ENCODE measurements at places on chromosomes 5 and 9.

DNA sequence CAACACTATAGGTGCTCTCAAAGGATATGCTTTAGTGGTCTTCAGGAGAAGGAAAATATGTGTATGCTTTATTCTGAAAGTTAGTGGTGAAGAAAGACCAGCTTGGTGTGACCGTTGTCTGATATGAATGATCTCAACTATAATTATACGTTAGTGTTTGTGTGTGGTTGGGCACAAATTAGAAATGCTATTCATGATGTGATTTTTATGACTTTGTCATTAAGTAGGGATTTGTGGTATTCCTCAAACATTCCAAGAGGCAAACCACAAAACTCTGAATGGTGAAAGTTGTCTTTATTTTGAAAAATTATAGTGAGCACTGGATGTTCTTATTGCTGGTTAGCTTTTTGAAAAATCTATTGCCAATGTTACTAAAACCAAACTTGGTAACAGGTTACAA is 6.2 kb upstream of the F2R start:
- DNase-seq: peak; percentile 52

GRCh38 chr5:121478636-121479035 is 373.0 kb upstream of the FTMT start:
- DNase-seq: no peak

DNA sequence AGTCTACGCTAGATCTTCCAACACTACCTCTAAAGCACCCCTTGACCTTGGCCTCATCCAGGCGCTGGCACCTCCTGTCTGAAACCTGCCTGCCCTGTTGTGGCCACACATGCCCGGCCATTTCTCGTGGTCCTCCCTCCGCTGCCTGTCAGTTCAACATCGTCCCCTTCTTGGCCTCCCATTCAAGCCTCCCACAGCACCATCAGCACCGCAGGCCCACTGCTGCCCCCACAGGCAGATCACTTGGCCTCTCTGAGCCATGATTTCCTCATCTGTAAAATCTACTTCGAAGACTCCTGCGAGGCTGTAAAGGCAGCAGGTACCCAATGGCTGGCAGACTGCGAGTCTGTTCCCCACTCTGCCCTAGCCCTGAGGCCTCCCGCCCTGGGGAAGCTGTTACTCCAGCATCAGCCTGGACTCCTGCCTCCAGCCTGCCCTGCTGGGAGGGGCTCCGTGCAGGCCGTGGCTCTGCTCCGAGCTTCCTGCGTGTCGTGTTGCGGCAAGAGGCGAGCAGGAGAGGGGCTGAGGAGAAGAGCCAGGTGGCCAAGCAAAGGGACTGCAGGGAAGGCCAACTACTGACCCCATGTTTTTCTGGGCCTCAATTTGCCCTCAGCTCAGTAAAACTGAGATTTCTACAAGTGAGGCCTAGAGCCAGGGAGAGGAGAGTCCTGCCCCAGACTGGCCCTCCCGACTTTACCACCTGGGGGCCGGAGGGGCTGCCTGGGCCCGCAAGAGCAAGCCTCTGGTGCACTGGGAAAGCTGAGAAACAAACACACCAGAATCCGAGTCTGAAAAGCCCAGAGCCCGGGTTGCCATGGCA is 70.5 kb upstream of the LRRTM2 start:
- DNase-seq: no peak

DNA sequence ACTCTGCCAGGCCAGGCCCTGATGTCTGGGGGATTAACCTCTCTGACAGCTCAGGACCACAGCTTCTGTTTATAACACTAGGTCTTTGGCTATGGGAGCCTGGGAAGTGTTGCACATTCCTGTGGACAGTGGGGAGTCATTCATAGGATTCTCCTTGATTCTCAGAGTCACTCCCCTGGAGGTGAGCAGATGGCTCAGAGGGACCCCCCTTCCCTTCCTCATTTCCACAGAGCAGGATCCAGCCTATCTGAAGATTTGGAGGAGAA is 60.2 kb downstream of the NRG2 start:
- DNase-seq: no peak

DNA sequence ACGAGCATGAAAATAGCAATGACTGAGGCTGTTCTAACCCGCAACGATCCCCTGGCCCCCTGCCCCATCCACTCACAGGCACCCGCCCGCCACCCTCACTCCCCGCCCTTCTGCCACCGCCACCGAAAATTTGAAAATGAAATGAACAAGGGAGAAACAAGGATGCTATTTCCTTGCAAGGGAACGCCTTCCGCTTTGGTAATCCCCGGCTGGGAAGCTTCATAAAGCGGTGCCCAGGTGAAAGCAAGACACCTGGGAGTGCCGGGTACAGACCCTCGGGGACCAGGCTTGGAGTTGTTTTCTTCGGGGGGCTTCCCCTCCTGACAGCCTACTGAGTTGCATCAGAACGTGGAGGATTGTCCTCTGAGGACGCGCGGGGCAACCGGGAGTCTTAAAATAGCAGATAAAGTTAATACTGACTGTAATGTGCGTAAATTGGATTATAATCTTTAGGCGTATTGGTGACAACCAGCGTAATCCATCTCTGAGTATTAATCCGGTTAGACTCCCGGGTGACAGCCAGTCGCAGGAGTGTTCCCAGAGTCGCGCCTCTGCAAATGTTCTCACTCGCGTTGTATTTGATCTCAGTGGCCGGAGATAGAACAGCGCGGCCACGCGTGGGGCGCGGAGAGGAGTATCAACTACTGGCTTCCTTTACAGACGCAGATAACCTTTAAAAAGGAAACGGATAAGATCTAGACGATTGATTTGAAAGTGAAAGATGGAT is 885 bp upstream of the MLLT3 start:
- DNase-seq: no peak

DNA sequence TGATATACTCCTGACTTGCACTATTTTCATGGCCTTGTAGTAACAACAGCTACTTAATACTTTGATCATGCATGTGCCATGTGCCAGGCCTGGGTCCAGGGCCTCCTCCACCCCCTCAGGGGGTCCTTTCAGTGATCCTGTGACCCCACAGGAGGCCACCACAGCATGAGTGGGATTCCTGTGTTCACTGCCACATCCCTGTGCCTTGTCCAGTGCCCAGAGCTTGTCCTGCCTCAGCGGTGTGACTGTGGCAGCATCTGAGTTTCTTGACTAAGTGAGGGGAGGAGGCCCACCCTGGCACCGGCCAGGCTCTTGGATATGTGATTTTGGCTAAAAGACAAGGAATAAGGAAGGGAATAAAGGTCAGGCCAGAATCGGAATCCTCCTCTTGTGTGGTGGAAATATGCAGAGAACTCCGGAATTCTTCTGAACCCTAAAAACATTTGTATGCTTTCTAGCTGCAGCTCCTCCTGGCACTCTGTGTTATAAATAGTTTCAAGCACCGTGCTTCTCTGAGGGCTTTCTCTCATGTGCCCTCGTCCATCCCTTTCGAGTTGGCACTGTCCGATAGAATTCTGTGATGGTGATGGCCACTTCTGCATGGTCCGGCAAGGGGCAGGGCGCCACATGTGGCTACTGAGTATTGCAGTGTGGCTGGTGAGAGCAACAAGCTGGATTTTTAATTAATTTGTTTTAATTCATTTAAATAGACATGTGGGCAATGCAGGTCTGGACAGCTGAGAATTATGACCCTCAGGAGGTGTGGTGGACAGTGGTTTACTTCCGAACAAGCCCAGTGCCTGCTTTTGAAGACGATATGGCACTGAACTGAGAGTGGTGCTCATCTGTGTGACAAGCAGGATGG is 31.8 kb downstream of the TENT4A start:
- no peak for DNase-seq

DNA sequence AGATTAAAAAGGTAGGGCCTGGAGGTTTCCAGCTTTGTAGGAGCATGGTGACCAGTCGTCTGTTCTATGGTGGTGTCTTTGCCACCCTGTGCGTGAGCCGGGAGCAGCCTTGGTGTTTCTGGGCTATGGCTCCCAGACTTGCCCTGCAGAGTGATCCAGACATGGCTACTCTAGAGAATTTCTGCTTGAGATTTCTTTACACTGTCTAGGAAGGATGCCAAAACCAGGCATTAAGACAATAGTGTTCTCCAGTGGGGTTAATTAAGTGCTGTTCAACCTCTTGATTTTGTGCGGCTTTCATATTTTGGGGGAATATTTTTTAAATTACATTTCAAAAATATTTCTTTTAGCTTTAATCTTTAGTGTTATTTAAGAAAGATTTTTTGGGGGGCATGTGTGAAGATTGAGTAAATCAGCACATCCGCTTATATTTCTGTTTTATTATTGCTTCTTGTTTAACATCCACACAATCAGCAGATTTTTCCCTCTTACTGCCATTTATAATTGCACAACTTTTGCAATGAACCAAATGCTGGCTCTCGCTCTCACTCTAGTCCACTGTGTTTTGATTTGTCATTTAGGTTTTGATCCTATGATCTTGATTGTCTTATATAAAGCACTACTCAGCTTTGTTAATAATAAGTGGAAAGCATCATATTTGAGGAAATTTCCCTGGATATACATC is 110.5 kb downstream of the RASGRF2 start:
- no peak for DNase-seq

DNA sequence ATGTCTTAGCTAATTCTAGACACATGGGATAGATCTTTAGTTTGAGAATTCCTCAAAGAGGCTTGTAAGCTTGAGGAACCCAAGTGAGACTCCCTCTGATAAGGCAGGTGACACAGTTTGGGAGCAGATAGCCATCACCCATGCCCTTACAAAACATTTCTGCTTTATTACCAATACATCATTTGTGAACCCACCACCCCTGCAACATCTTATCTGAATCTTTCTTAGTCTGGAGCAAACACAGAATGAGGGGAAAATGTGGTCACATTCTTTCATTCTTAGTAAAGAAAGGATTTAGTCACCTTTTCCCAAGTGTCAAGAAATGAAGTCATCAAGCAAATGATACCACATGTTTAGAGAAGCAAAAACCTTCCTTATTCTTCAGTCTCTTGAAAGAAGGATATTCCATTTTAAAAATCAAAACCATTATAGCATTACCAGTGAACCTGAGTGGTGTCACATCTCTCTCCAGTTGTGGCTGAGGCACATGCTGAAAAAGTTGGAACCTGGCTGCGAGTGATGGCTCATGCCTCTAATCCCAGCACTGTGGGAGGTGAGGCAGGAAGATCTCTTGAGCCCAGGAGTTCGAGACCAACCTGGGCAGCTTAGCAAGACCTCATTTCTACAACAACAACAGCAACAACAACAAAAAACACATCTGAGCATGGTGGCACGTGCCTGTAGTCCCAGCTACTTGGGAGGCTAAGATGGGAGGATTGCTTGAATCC is 65.9 kb downstream of the PRKACG start:
- DNase-seq: no peak

DNA sequence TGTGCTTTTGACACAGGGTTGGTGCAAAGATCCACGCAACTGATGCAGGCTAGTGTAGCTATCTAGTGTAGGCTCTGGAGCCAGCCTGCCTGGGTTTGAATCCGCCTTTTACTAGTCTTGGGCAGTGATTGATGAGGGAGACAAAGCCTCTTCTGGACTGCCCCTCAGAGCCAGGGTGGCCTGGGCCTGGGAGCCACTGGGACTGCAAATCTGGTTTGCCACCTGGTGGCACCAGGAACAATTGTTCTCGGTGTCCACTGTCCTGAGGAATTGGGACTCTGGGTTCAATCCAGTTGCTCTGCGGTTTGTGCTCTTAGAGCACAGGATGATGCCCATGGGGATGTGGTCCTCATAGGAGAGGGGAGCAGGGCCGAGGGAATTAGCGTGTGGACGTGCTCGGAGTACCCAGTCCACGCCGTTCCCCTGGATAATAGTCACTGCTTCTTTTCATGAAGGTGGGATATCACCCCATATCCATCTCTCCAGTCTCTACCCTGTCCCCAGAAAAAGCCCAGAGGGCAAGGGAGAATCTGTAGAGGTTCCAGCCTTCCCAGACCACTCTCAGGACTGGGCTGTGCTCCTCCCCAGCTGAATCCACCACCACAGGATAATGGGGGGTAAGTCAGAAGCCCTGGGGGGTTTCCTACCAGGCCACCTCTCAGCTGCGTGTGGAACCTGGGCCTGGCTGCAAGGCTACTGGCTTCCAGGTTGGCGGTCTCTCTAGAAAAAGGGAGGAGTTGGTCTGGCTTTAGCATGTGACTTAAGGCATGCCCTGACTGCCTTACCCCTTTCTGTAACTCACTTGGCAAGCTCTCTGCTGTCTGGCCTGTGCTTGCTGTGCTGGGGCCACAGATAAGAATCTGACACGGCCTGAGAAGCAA is 1.9 kb downstream of the B4GALT7 start:
- DNase-seq: no peak

DNA sequence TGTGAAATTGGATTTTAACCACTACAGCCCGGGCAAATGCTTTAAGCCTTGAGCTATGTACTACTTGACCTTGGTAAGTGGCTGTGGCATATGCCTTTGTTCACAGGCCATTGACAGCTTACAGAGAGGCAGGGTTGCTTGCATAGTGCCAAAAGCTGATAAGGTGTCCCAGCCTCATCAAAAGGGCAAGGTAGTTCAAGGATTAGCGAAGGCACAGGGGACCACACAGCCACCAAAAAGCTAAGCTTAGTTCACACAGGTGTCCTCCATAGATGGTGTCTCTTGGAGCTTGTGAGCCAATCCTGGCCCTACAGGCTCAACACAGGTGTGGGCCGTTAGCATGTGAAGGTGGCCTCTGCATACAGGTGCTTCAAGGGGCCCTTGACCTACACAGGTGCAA is 86.8 kb downstream of the ZNF622 start:
- DNase-seq: no peak

DNA sequence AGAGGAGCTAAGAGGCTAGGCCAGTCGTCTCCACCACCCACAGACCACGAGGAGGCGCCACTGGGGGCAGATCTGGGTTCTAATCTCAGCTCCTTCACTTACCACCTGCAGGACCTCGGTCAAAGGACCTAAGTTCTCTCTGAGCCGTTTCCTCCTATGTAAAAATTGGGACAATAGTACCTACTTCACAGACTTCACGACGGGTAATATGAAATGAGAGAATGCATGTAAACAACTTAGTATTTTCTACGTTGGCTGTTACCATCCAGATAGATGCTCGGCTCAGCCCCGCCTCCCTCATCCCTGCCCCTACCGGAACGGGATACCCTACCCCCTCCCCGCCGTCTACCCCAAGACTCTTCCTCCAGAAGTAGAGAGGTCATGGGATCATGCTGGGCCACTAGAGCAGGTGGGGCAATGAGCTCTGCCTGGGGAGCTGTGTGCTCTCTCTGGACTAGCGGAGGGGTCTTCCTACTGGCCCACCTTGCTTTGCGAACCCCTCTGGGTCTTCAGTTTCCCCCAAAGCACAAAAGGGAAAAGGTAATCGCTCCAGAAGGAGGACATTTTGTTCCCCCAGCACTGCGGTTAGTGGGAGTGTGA is 541 bp downstream of the GNPDA1 start:
- DNase-seq: no peak

DNA sequence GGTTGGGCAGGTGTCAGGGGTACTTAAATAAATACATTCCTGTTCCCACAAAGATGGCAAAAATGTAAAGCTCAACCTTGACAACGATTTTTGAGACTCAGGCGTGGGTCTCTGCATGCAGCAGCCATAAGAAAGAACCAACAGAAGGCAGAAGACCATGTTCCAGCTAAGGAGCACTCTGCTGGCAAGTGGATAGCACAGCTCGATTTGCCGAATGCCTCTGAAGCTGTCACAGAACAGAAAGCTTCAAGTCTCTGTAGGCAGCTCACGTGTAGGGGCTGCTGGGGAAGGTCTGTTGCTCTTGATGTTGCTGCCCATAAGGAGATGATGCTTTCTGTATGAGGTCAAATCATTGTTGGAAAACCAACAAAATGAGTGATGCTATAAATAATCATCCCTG is 119.6 kb upstream of the GRIN3A start:
- no peak for DNase-seq

All from skeletal muscle cell (primary cell).